ENCODE measurements at places on chromosomes 5 and 9. TPM values are rescaled to one million over a fixed set of nuclear protein-coding genes. Genes with fewer than 3 reads are reported as not detected.
A peak's percentile ranks its signal among the peaks of the same experiment; 100 is the strongest.

DNA sequence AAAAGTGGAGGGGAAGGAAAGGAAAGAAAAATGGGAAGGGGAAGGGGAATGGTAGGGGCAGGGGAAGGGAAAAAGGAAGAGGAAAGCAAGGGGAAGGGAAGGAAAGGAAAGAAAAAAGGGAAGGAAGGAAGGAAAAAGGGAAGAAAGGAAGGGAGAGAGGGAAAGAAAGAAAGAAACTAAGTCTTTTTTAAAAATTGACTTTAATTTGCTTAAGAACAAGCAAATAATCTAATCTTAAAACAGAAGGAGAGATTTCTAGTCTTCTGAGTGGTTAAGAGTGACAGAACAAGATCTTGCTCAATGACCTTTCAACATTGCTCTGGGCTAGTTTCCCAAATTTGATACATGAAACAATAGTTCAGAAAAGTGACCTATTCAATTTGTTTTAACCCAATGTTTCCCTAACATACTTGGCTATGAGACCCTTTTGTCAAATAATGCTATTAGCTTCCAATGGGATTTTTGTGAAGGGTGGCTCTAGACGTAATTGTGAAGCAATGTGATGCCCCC is 33.4 kb upstream of the GLIS3 start:
- no peaks in the 10 kb centered on the region for H3K36me3 ChIP-seq
- H3K4me3 ChIP-seq = no peak overlapping the region
- DNase-seq = no peak
- no peaks in the 10 kb centered on the region for H3K4me1 ChIP-seq
- H3K27ac ChIP-seq = no peak overlapping the region

DNA sequence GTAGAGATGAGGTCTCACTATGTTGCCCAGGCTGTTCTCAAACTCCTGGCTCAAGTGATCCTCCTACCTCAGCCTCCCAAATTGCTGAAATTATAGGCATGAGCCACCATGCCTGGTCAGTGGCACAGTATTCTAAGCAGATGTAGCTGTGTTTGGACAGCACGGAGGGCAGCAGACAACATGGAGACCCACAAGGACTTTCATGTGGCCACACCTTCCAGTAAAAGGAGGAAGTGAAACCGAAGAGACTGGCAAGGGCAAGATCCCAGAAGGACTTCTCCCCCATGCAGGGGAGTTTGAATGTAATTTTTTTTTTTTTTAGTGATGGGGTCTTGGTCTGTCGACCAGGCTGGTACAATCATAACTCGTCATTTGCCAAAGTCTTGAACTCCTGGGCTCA is 172.2 kb downstream of the TRPM3 start:
- H3K27ac ChIP-seq = no peak overlapping the region
- H3K27me3 ChIP-seq = no peaks in the 10 kb centered on the region
- peaks cover 45% of the 10 kb centered on the region for H3K4me1 ChIP-seq
- H3K4me3 ChIP-seq = no peak overlapping the region
- no peaks in the 10 kb centered on the region for H3K36me3 ChIP-seq
- no peak for DNase-seq

DNA sequence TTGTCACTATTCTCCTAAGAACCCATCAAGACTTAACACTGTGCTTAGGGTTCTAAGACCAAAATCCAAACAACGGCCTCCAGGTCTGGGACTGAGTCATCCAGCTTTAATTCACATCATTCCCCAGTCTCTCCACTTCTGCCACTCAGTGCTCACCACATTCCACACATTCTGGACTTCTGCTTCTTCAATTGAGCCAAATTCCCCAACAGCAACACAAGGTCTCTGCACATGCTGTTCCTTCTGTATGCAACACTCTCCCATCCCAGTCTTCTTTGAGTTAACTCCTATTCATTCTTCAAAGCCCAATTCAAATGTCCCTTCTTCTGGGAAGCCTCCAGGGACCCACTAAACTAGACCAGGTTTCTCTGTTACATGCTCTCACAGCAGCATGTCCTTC is 97.8 kb downstream of the GPR21 start:
- no peak overlapping the region for H3K27ac ChIP-seq
- no peaks in the 10 kb centered on the region for H3K4me1 ChIP-seq
- H3K36me3 ChIP-seq = no peaks in the 10 kb centered on the region
- no peaks in the 10 kb centered on the region for H3K27me3 ChIP-seq
- no peak overlapping the region for H3K4me3 ChIP-seq
- DNase-seq = peak; percentile 41

The ANKRD31 gene
- total RNA-seq = not detected

GRCh38 chr5:158727136-158727535 is 372.6 kb downstream of the EBF1 start:
- no peak for DNase-seq
- no peak overlapping the region for H3K4me3 ChIP-seq
- H3K27me3 ChIP-seq = no peaks in the 10 kb centered on the region
